ENCODE measurements at places on chromosomes 3 and 15. TPM values are rescaled to one million over a fixed set of nuclear protein-coding genes. Genes with fewer than 3 reads are reported as not detected.

GRCh38 chr15:48361685-48362084, 30.5 kb downstream of the DUT start:
- DNase-seq, result no peak

DNA sequence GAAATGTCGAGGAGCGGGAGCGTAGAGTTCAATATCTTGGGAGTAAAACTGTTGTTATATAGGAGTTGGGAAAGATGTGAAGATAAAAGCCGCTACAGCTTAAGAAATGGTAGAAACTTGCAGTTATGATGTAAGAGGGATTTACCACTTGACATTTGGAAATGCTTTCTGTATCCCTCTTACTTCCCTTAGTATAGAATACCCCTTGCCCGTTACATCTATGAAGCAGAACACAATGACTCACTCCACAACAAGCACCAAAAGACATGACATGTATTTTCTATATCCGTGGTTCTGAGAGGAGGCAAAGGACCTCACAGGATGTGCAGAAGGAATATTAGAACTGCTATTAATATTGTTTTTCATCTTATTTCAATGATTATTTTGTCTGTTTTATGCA, 254.2 kb upstream of the NR2F2 start:
- DNase-seq, result no peak

GRCh38 chr15:52797625-52798501, 7.7 kb upstream of the ONECUT1 start:
- no peak for DNase-seq

The AKAP13 gene
- total RNA-seq, result 57.3 TPM

DNA sequence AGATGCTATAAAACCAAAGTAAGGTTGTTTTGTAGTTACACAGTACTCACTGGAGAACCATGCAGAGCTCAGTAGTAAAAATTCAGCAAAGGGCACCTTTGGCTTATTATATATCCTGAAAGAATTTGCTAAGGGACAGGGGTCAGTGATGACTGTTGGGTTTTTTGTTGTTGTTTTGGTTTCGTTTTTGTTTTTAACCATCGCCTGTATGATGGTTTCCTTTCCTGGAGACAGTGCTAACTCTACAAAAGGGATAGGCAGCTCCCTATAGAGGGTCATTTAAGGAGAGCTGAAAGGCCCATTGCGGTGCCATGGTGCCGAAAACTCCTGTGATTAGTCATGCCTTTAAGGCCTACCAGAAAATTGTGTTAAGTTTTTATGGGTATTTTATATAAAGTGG, 118.2 kb upstream of the GOLIM4 start:
- DNase-seq, result no peak

GRCh38 chr3:115498421-115498820, 124.9 kb upstream of the GAP43 start:
- no peak for DNase-seq

The HCLS1 gene
- 46.7 TPM for total RNA-seq

DNA sequence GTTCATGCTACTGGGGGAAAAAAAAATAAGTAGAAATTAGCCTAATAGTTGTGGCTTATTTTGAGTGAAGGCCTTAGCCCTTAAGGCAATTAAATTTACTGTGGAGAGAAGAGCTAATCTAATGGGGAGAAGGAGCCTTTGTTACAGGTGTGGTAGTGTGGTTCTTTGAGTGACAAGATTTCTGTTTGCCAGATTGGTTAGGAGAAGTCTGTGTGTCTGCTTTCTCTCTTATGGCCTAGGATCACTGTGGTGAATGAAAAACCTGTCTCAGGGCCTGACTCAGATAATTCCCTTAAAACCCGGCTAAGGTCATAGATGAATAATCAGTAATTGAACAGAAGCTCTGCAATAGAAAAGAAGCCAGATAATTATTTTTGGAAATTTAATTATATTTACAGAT, 27.0 kb downstream of the OPA1 start:
- DNase-seq, result no peak

GRCh38 chr15:39593656-39594445, 13.0 kb downstream of the THBS1 start:
- DNase-seq, result no peak

DNA sequence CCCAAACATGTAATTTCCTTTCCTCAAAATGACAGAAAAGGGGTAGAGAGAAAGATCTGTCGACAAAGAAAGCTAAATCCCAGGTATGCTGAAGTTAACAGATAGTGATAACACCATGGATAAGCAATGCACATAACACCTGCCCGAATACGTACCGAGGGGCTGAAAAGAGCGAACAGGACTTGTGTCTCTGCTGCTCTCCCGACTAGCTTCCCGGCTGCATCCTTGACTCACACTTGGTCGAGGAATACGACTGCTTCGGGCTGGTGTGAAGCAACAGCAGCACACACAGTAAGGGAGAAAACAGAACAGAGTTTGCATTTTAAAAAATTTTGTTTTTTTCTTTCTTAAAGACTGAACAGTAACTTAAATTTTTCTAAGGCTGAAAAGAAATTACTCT, 136.4 kb downstream of the CLASP2 start:
- no peak for DNase-seq

GRCh38 chr3:11014253-11014652, 21.7 kb downstream of the SLC6A1 start:
- DNase-seq, result no peak

DNA sequence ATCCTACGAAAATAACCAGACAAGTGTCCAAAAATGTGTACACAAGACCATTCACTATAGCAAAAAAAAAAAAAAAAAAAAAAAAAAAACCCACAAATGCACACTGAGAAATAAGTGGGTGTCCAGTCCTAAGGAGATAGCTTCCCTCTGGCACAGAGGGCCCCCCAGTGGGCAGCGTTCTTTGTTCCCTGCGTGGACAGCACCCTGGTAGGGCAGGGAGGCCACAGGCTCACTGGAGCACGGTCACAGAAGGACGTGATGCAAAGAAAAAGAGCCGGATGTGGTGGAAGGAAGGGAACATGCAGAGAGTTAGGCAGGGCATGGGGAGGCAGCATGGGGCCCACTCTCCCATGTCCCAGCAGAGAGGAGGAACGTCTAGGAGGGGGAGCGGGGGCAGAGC, 210.7 kb upstream of the NSMCE3 start:
- no peak for DNase-seq

GRCh38 chr3:39325236-39325635, 4.3 kb upstream of the CCR8 start:
- DNase-seq, result no peak

The GOLGA6D gene
- total RNA-seq, result not detected

- DNase-seq, result no peak
Measured at GRCh38 chr15:98616397-98616796, 31.9 kb upstream of the IGF1R start.

DNA sequence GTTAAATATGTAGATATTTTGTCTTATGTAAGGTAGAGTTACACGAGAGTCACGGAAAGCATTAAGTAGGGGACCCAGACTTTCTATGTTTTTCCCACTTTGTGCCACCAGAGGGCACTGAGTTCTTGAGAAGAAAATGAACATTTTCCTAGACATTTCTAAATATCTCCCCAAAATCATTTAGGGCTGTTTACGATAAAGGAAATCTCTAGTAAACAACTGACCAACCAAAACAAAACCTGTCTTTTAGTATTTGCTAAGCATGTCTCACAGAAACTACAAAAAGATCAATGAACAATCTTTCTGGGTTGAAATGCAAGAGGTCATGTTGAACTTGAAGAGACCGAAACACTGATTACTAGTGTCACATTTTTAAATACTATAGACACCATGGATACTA, 16.1 kb downstream of the POU1F1 start:
- no peak for DNase-seq

DNA sequence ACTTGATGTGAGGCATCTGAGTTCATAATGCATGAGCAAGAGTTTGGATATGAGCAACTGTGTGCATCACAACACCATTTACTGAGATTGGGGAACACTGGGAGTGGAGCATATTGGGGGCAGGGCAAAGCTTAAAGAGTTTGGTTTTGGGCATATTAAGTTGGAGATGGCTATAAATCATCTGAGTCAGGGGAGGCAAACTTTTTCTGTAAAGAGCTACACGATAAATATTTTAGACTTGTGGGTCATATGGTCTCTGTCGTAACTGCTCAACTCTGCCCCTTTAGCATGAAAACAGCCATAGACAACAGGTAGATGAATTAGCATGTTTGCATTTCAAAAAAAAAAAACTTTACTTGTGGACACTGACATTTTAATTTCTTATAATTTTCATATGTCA, 20.0 kb downstream of the ENTPD3 start:
- no peak for DNase-seq

- DNase-seq, result no peak
Measured at GRCh38 chr3:126013751-126014156, 44.8 kb downstream of the ROPN1B start.

- DNase-seq, result no peak
Measured at GRCh38 chr3:60657972-60658371, 593.3 kb downstream of the FHIT start.

GRCh38 chr3:65535260-65535659, 503.5 kb downstream of the MAGI1 start:
- no peak for DNase-seq

DNA sequence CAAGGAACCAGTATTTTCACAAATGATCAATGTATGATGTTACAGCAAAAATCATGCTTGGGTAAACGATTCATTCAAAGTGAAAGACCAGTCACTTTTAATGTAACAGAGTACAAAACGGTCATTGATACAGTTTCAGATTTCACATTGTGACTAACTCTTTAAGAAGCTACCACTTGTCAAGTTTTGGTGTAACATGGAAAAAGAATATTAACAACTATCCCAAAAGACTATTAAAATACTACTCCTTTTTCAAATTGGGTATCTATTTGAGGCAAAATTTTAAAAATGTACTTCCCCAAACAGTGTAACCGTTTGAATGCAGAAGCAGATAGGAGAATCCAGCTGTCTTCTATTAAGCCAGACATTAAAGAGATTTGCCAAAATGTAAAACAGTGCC, 31.7 kb downstream of the AKAP13 start:
- DNase-seq, result no peak

The SNAP23 gene
- total RNA-seq, result 30.9 TPM

The ZSCAN29 gene
- 14.9 TPM for total RNA-seq

DNA sequence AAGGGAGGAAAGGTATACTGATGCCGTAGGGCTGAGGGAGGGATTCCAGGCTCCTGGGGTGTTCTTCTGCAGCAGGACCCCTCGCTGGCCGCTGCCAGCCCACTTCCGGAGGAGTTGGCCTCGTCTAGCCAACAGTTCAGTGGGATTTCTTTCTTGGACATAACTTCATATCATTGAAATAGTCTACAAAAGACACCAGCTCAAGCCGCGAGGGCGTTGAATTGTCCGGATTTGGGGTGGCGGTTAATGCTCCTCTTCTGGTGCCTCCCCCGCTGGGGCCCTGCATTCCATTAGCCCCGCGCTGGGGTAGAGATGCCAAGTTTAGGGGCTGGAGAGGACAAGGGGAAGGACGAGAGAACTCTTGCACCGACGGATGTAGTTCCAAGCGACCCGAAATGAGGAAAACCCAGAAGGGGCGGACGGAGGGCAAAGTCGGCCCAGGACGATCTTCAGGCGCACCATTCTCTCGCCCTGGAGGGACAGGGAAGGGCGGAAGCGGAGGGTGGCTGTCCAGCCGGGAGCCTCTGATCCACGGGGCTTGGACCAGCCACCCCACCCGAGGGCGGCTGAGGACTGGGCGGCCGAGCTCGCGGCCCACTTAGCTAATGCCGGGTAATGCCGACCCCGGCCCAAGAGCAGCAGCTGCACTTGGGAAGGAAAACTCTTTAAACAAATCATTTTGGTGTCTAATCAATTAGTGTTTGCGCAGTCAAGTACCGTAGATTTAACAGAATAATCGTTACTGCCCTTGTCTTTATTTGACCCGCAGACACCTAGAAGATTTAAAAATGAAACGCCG, 4.7 kb upstream of the ONECUT1 start:
- DNase-seq, result no peak

The NR1I2 gene
- total RNA-seq, result not detected

- DNase-seq, result no peak
Measured at GRCh38 chr15:42065033-42065432, 29.3 kb downstream of the PLA2G4D start.

The ITIH4 gene
- 1.9 TPM for total RNA-seq

The GPR156 gene
- total RNA-seq, result 0.94 TPM

GRCh38 chr3:21041621-21042020, 709.4 kb downstream of the ZNF385D start:
- no peak for DNase-seq

The RAB6B gene
- 1.7 TPM for total RNA-seq

GRCh38 chr3:197218210-197218609, 80.2 kb downstream of the DLG1 start:
- no peak for DNase-seq

DNA sequence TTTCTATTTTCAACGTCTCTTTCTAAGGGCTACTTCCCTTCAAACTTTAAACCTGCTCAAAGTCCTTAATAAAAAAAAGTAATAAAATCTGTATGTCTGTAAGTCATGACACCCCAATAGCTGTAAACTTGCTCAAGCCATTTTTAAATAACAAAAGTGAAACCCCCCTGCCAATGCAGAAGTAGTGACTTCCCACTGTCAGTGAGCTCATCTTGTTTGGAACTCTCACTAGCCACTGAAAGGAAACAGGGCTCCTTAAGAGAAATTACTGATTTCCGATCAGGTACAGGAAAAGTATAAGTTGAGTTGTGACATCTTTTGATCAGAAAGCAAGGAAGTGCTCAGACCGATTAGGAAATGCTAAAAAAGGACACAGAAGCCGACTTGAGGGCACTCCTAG, 27.6 kb upstream of the GPR171 start:
- DNase-seq, result no peak

The LDHAL6B gene
- not detected for total RNA-seq

The TPM1 gene
- total RNA-seq, result 78.7 TPM

The DNAH12 gene
- under 0.01 TPM for total RNA-seq

- DNase-seq, result no peak
Measured at GRCh38 chr3:101950510-101950909, 101.2 kb downstream of the NFKBIZ start.

DNA sequence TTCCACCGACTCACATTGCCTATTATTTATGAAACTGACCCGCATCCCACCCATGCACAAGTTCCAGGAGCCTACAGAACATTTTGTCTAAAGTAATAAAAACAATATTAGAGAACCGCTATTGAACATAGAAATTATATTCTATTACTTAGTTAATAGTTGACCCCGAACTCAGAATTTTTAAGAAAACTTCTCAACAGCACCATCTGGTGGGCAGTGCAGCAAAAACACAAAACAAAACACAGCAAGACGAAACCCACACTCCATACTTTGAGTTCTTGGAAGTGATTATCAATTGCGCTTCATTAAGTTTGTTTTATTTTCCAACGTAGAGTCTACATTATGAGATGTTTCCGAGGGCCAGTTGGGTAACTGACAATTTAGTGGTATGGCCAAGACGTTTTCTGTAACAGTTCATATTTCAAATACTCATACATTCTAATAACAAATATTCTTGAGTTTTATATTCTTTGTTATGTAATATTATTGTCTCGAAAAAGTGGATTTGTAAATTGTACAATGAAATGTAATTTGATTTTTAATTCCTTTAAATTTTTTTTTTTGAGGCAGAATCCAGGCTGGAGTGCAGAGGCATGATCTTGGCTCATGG, 24.0 kb upstream of the C3orf70 start:
- DNase-seq, result no peak

- DNase-seq, result no peak
Measured at GRCh38 chr15:71186267-71186666, 71.0 kb downstream of the THSD4 start.

The GOLGA6L10 gene
- total RNA-seq, result 10.9 TPM

The COL8A1 gene
- total RNA-seq, result 7.5 TPM

GRCh38 chr15:69305204-69305931, 6.7 kb downstream of the PAQR5 start:
- DNase-seq, result no peak

GRCh38 chr15:57866149-57866736, 159.7 kb downstream of the POLR2M start:
- no peak for DNase-seq

Measured in esophagus squamous epithelium (tissue), 5 donors.